ENCODE measurements at places on chromosomes 12 and 14. TPM values are rescaled to one million over a fixed set of nuclear protein-coding genes. Genes with fewer than 3 reads are reported as not detected.

Gene NPFF
- total RNA-seq, result not detected

Gene POTEG
- not detected for total RNA-seq

Gene TSPAN8
- not detected for total RNA-seq

Gene EPYC
- not detected for total RNA-seq

Gene MLH3
- 36.9 TPM for total RNA-seq

Gene FAM186B
- total RNA-seq, result 0.84 TPM

Gene FOXM1
- total RNA-seq, result 0.84 TPM

Gene GPR84
- total RNA-seq, result 49.4 TPM

Gene RNF212B
- total RNA-seq, result 0.10 TPM

Gene OXA1L
- total RNA-seq, result 128 TPM

Gene LMNTD1
- total RNA-seq, result not detected

Gene CDH24
- 0.63 TPM for total RNA-seq

Gene TXNRD1
- total RNA-seq, result 69.9 TPM

Gene RIPK3
- total RNA-seq, result 9.9 TPM

Gene TAS2R46
- total RNA-seq, result 6.5 TPM

Gene RTL1
- total RNA-seq, result not detected

Gene NDUFB1
- total RNA-seq, result 106 TPM

Gene GRIN2B
- total RNA-seq, result under 0.01 TPM

Gene RASSF9
- not detected for total RNA-seq

Gene MGST1
- 15.6 TPM for total RNA-seq

Gene CLEC6A
- total RNA-seq, result 1.0 TPM

Gene BDKRB1
- total RNA-seq, result 0.10 TPM

Gene LIN7A
- total RNA-seq, result 6.1 TPM

Gene PMCH
- not detected for total RNA-seq

Gene IQSEC3
- 0.21 TPM for total RNA-seq

Gene CAMKK2
- total RNA-seq, result 8.8 TPM
